Esophagus squamous epithelium (tissue), 5 donors: ENCODE measurements at places on chromosomes 13 and 19. TPM values are rescaled to one million over a fixed set of nuclear protein-coding genes. Genes with fewer than 3 reads are reported as not detected.

The ADGRE3 gene
- 0.29 TPM for total RNA-seq

The KLF1 gene
- not detected for total RNA-seq

The ZNF419 gene
- total RNA-seq: 8.0 TPM

The B3GNT8 gene
- 84.4 TPM for total RNA-seq

The TMEM91 gene
- 6.5 TPM for total RNA-seq

The NLRP7 gene
- total RNA-seq: not detected

The RXFP2 gene
- not detected for total RNA-seq

- no peak for DNase-seq
Observed at GRCh38 chr19:18046059-18046718, 38.2 kb downstream of the ARRDC2 start.

DNA sequence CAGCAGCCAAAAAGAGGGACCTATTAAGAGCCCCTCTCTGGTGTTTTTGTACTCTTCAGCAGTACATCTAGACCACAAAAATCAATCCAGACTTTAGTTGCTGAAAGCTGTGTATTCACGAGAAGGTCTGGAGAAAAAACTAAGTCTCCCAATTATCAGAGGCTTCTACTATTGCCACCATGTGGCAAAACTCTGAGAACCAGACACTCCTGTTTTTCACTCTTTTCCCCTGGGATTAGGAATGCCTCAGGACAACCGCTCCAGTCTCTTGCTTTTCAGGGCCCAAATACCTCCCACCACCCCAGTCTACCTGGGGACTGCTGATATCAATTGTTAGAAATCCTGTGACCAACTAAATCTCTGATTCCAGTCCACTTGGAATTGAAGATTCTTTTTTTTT, 30.1 kb upstream of the OBI1 start:
- no peak for DNase-seq

GRCh38 chr13:86840250-86841191, 830.6 kb upstream of the SLITRK5 start:
- no peak for DNase-seq

GRCh38 chr19:57248646-57249045, 8.2 kb downstream of the ZNF805 start:
- no peak for DNase-seq

DNA sequence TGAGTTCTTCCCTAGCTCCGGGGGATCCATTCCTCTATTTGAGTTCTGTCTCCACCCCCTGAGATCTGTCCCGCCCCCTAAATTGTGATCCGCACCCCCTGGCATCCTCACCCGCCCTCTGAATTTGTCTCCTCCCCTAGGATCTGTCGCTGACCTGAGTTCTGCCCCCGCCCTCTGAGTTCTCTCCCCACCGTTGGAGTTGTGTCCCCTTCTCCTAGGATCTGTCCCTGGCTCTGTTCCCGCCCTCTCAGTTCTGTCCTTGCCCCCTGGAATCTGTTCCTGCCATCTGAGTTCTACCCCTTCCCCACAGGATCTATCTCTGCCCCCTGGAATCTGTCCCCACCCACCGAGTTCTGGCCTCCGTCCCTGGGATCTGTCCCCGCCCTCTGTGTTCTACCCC, 1.0 kb upstream of the SLC17A7 start:
- no peak for DNase-seq

GRCh38 chr13:40023595-40024203, 368.2 kb downstream of the COG6 start:
- DNase-seq: no peak

DNA sequence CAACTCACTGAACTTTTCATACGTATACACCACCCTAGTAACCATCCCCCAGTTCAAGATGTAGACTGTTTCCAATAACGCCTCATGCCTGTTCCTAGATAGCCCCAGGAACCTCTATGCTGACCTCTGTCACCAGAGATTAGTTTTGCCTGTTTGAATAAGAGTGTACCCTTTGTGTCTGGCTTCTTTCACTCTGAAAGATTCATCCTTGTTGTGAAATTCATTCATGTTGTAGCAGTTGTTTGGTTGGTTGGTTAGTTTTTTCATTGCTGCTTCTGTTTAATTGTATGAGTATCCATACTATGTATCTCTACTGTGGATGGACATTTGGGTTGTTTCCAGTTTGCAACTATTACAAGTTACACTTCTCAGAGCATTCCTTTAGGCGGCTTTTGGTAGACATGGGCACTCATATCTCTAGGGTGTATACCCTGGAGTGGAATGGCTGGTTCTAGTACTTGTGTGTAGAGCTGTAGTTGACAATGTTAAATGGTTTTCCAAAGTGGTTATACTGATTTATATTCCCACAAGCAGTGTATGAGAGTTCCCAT, 1.6 kb downstream of the RNASEH2B start:
- no peak for DNase-seq

- no peak for DNase-seq
Observed at GRCh38 chr19:48370955-48371354, 6.8 kb downstream of the SYNGR4 start.

GRCh38 chr13:44231786-44232516, 141.7 kb upstream of the SERP2 start:
- DNase-seq: no peak

DNA sequence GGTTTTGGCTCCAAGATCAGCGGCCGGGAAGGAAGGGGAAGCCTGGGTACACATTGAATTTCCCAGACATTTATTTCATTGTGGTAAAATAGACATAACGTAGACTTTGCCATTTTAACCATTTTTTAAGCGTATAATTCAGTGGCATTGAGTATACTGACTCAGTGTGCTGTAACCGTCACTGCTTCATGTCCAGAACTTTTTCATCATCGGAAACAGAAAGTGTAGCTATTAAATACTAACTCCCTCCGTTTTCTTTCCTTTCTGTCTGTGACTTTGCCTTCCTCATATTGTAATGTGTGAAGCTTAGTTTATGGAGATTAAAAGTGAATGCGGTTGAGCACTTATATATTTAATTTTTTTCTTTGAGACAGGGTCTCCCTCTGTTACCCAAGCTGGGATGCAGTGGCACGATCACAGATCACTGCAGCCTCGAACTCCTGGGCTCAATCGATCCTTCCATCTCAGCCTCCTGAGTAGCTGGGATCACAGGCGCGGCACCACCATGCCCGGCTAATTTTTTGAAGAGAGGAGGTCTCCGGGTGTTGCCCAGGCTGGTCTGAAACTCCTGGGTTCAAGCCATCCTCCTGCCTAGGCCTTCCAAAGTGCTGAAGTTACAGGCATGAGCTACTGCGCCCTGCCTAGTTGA, 1.4 kb downstream of the HNRNPM start:
- DNase-seq: no peak

DNA sequence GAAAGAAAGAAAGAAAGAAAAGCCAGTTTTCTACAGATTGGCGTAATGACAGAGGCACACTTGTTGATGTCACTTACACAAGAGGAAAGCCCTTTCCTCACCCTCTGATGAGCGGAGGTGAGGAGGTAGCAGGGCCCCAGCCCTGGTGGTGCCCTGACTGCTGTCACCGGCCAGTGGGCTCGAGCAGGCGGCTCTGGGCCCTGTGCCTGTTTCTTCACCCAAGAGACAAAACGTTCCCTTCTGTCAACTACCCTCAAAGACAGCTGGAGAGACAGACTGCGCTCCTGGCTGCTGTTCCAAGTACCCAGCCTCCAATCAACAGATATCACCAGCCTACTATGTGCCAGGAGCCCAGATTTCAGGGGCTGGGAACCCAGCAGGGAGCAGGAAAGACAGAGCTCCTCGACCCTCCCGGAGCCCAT, 10.1 kb downstream of the EPS15L1 start:
- DNase-seq: no peak

- peak; percentile 39 for DNase-seq
Observed at GRCh38 chr19:49442771-49443365, 1.5 kb upstream of the SLC17A7 start.

DNA sequence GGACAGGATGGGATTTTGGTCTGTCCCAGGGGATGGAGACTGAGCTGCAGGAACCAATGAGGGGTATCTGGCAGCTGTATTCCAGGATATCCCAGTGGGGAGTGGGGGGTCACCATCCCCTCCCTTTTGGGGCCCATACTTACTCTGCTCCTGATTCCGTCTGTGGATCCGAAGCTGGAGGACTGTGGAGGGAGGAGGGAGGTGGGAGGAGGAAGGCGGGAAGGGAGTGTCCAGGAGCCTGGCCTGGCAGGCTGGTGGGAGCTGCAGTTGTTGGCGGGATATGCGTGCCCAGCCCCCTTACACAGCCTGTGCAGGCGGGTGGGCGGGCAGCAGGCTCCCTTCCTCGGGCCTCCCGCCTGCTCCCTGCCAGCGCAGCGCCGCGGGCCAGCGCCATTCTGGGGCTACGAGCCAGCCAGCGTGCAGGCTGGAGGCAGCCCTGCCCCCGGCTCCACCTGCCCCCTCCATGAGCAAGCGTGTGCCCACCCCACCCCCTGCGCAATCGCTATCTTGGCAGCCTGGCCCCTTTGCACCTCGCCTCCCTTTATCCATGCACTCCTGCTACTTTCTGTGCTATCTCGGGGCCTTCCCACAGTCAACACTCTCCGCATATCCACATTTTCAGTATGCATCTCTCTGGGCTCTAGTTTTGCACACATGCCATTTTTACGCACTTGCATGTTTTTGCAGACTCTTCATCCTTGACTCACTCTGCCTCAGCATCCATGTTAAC, 2.8 kb downstream of the MAMSTR start:
- no peak for DNase-seq

DNA sequence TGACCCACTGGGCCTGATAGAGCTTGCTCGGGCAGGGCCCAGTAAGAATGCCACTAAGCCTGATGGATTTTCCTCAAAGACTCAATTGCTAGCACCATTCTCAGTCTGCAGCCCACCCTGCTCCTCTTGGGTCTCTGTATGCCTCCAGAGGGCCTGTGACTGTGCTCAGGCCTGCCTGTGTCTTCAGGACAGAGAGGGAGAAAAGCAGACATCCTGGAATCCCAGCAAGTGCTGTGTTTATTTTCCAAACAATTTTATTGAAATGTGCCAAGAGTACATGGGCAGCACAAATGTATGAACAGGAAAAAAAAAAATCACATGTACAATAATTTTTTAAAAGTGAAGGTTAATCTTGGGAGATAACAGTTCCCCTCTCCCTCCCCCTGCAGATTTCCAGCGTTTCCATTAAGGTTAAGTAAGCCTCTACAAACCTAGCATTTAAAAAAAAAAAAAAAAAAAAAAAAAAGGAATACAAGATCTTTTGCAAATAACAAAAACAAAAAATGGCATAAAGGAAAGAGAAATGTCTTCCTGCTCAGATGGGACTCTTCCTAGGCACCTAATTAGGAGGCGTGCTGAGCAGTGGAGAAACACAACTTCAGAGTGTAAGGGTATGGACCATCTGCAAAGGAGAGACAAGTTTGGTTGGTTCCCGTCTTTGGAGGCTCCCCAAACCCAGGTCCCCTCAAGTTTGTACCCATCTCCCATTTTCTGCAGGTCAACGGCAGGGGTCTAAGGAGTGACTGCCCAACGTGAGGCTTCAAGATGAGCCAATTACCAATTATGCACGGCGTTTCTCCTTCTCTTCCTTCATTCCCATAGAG, 4.8 kb upstream of the ECH1 start:
- no peak for DNase-seq

- DNase-seq: no peak
Observed at GRCh38 chr19:58474291-58474996, 1.7 kb upstream of the ZNF446 start.

DNA sequence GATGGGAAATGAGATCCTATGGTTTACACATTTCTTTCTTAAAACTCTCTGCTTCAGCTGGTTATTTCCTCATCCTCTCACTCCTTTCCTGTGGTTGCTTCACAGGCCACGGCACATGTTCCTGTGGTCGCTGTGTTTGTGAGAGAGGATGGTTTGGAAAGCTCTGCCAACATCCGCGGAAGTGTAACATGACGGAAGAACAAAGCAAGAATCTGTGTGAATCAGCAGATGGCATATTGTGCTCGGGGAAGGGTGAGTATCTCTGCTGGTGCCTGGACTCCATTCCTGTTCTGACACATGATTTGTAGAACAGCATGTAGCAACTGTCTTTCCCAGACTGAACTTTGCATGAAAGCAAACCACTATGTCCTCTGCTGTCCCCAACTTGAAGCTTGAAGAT, 254.2 kb downstream of the ITGBL1 start:
- DNase-seq: no peak

DNA sequence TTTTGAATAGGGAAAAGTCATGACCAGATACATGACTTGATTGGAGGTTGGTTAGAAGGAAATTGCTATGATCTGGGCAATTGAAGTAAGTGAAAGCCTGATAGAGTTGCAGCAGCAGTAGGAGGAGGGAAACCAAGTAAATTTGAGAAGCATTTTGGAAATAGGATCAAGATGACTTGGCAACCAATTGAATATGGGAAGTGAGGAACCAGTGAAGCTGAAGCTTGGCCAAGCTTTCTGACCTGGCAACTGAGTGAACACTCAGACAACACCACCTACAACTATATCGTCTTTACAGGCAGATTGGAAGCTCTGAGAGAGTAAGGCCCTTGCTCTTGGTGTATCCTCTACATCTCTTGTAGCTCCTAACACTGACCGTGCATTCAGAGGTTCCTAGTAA, 16.2 kb upstream of the KATNAL1 start:
- DNase-seq: no peak

- DNase-seq: no peak
Observed at GRCh38 chr19:6313398-6313969, 19.9 kb downstream of the ACER1 start.

DNA sequence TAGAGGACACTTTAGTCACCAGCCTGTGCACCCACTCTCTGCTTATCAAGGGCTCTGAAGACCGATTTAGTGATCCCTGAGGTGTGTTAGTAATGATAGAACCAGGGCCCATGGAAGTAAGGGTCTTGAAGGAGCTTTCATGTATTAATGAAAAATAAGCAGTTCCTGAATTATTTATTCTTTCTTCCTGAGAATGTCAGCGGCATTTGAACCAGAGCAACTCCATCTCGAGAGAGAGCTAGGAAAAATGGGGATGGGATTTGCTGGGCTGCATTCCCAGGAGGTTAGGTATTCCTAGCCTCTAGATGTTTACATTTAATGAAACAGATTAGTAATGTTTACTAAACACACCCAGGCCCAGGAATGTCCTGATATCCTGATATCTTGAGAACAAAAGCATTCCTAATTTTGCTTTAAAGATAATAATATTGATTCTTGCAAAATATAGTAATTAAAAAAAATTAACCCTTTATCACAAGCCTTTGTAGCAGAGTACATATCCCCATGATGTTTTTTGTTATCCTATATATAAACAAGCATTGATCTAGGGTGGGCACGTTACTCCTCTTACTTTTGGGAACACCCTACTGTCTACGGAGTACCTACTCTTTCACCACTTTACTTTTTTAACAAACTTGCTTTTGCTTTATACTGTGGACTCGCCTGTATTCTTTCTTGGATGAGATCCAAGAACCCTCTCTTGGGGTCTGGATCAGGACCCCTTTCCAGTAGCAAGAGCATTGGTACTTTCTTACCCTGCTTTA, 63.1 kb downstream of the COG3 start:
- no peak for DNase-seq
